Putamen (tissue), 1 donor: ENCODE measurements at places on chromosomes 2 and 18.

GRCh38 chr2:200787351-200788120, 24.2 kb upstream of the BZW1 start:
- no peak for DNase-seq

GRCh38 chr2:228827056-228827700, 443.9 kb downstream of the PID1 start:
- no peak for DNase-seq

- no peak for DNase-seq
Observed at GRCh38 chr18:58470292-58470691, 158.6 kb downstream of the ALPK2 start.

GRCh38 chr2:142682528-142682927, 194.9 kb upstream of the KYNU start:
- no peak for DNase-seq

GRCh38 chr2:199258291-199258690, 199.4 kb downstream of the SATB2 start:
- no peak for DNase-seq

GRCh38 chr2:98388081-98388480, 41.8 kb downstream of the CNGA3 start:
- no peak for DNase-seq

GRCh38 chr2:63594660-63595059, 5.9 kb downstream of the MDH1 start:
- peak; percentile 9 for DNase-seq

DNA sequence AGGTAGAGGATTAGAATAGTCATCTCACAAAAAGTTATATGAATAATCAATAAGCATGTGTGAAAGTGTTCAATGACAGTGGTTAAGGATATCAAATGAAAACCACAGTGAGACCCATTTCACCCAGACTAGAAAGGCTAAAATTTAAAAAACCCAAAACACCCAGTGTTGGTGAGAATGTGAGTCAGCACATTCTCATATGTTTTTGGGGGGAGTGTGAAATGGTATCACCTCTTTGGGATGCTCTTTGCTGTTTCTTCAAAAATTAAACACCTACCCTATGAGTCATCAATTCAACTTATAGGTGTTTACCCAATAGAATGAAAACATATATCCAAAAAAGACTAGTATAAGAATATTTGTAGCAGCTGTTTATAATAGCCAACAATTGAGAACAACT, 69.8 kb downstream of the MAP3K20 start:
- no peak for DNase-seq

DNA sequence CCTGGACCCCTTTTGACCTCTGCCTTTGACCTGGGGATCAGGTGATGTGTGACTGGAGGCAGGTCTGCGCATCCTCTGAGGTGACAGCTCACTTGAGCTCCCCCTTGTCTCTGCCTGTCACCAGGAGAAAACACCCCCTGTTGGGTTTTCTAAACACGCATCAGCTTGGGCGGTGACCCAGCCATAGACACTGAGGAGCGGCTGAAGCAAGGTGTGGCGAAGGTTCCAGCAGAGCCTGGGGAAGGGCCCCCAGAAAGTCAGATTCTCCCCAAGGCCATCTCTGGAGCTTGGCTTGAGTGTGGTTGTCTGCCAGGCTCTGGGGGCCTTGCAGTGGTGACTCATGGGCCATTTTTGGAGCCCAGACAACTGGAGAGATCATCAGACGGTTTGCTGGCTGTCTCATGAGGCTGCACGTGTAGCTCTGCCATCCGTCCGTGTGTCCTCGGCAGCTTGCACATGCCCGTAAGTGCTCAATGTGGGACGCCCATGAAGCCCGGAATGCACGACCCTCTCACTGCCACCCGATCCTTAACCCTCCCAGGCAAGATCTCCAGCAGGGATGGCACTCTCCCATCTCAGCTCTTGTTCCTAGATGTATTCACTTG, 29.4 kb downstream of the SIX3 start:
- no peak for DNase-seq

- no peak for DNase-seq
Observed at GRCh38 chr2:59866436-59866835, 687.0 kb downstream of the BCL11A start.

DNA sequence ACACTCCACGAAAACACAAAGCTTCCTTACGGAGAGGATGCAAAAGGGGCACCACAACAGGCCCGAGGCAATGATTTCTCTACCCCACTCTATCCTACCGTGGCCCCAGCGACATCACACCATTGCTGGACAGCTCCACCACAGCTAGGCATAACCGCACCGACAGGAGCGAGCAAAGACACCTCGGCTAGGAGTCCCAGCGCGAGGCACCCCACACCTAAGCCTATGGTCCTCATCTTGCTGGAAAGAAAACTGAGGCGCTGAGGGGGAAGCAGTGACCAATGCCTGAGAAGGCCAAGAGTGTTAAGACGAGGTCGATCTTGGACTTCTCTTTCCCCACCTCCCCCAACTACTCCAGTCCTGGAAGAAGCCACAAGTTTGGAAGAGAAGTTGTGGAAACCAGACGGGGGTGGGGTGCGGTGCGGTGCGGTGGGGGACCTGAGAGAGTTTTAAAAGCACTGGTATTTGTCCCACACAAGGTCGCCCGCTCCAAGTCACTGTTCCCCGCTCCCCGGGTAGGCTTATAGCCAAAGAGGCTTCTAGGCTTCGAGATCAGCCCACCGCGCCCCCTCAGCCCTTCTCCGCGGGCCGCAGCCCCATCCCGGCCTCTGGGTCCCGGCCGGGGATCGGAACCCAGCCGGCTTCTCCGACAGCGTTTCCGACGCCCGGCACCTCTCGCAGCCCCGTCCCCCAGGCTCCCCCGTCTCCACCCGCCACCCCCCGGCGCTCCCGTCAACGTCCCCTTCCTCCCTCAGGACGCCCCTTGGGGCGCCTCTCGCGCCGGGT, 766 bp downstream of the PDE6D start:
- DNase-seq: no peak

GRCh38 chr2:121390082-121390692, 105.2 kb upstream of the TFCP2L1 start:
- DNase-seq: no peak

- DNase-seq: no peak
Observed at GRCh38 chr2:59096973-59097372, 855.8 kb upstream of the FANCL start.

DNA sequence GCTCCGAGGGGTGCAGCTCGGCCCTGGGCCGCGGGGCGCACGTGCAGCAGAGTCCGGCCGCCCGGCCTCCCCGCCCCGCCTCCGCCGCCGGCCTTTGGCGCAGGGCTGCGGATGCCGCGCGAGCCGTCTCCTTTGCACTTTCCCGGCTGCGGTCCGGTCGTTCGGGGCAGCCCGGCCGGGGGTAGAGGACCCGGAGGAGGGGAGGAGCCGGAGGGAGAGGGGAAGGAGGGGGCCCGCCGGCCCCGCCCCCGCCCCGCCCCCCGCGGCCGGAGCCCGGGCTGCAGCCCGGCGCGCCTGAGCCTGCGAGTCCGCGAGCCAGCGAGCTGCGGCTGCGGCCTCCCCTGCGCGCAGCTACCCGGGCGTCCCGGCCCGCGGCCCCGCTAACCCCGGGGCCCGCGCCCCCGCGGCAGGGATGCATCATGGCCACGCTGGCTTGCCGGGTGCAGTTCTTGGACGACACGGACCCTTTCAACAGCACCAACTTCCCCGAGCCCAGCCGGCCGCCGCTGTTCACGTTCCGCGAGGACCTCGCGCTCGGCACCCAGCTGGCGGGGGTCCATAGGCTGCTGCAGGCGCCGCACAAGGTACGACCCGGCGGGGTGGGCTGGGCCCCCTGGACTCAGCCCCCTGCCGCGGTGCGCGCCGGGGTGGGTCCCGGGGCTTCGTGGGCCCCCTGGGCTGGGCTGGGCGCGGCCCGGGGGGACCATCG, at the start of gene FHOD3:
Gene FHOD3 (plus strand): TSS at position 297 of the 709 bp plus-strand sequence. CDS start 123 bp downstream, at position 420.
- DNase-seq: peak; percentile 34

DNA sequence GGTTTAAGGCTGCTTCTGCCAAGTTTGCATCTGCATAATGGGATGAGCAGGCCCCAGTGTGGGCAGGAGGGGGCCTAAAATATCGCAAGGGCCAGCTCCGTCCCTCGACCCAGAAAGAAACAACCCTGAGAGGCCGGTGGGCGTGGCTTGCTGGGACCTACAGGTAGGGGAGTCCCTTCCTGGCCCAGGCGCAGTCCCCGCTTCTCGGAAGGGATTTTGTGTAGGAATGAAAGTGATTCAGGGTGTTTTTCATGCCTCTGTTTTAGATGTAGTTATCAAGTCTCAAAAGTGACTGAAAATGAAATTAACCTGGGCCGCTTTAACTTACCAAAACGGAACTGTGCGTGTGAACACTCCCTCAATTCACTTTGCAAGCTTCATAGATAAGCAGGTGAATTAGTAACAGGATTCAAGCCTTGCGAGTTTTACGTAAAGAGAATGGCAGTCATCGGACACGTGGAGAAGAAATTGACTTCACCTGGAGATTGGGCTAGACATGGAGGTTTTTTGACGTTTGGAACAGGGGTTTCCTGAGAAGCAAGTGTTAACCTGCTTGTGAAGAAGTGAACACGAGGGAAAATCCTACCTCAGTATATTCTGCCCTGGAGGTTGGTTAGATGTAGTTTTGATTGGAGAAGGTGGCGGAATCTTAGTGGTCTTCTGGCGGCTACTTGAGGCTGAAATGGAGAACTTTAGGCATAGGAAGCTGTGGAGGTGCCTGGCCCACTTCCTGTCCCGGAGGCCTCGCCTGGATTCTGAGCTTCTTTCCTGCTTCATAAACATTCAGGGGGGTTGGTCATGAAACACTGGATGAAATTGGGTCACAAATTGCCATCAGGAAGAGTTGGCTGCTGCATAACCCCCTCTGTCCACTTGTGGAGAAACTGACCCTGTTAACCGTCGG, 1.7 kb downstream of the NCK2 start:
- DNase-seq: no peak

GRCh38 chr18:62979176-62979575, 263.8 kb downstream of the PHLPP1 start:
- DNase-seq: peak; percentile 90

DNA sequence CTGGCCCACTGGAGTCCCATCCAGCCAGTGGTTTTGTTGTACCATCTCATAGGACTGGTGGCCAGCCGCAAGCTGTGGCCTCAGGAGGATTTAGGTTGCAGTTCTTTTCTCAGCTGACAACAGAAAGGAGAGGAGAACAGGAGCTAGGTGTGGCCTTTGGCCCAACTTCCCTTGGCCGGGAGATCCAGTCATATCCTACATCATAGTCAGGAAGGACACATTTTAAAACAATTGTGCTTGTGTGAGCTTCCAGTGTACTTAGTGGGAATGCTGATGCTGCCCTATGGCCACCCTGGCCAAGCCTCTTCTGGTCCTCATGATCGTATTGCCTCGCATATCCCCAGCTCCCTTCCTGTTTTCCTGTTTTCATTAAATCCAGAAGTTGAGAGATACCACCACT, 98.1 kb downstream of the WDSUB1 start:
- DNase-seq: no peak

GRCh38 chr2:11995456-11995855, 249.0 kb downstream of the LPIN1 start:
- no peak for DNase-seq

DNA sequence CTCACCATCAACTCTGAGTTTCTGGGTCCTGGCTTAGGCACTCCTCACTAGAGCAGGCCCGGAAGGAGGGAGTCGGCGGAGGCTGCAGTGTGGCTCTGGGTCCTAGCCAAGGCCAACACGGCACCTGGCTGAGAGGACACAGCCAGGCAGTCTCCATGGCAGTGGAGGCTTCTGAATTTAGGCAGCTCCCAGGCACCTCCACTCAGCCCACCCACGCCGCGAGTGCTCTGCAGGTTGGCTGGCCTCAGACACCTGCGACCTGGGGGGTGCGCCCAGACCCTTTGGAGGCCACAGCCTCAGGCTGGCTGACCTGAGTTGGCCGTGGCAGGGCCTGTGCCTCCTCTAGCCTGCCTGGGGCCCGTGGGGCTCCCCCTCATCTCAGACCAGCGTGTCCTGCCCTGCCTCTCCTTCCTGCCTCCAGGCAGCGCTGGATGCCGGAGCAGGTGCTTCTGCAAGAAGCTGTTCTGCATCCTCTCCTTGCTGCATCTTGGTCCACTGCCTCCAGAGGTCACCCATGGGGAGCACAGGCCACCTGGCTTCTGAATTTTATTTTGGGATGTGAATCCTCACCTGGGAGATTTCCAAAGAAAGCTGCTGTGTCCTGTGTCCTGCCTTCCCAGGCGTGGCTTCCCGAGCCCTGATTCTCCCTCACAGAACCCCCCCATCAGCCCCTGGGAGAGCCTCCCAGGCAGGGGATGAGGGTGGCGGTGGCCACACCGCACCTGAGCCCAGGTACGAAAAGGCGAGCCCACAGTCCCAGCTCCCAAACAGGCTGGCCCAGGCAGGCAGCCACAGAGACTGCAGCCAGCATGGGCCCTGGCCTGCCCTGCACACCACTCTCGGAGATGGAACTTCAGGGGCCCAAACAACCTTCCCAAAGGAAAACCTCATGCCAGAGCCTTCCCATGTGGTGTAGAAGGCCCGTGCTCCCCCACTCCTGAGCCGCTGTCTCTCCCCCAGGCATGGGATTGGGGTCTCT, 23.4 kb downstream of the AQP12A start:
- DNase-seq: no peak

- DNase-seq: peak; percentile 63
Observed at GRCh38 chr2:18473241-18474181, 86.9 kb downstream of the RDH14 start.

- DNase-seq: no peak
Observed at GRCh38 chr18:28363124-28363523, 186.2 kb upstream of the CDH2 start.

DNA sequence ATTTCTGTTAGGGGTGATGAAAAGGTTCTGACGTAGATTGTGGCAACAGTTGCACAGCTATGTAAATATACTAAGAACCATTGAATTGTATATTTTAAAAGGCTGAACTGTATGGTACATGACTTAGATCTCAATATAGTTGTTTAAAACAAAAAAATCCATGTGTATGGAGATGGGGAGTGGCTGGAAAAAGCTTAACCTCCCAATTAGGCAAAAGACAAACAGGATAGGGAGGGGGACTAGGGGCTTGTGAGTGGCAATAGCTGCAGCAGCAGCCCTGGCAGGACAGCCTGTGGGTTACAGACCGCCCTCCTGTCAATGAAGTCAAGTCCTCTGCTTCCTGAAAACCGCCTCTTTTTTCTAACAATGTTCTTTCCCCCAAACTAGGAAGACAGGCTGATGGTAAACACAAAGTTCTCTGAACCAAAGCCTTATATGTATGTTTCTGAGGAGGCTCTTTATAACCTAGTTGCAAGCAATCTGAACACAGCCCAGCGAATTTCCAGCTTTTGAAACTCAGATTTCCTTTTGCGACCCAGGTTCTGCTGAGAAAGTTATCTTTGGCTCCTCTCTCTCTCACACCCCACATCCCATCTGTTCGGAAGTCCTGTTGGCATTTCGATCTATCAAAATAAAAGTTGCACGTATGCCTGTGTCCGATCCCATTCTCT, 10.3 kb downstream of the ATP8B1 start:
- no peak for DNase-seq

DNA sequence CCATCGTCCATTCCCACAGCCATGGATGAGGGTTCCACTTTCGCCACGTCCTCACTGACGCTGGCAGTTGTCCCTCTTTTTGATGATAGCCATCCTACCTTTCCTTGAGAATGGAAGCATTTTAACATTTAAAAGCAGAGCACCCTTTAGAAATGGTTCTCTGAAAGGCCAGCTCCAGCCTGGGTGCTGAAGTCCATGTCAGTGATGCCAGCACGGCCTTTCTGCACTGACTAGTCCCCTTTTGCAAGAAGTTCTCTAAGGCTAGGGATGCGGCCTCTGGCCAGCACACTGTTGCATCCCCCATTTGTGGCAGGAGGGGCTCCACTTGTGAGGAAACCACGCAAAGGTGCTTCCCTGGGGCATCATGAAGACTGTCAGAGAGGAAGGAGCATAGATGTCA, 203.5 kb downstream of the MGAT5 start:
- DNase-seq: no peak
